Activated CD8-positive, alpha-beta T cell treated with anti-CD3 and anti-CD28 coated beads for 36 hours (primary cell): ENCODE measurements at places on chromosomes 13 and 19. TPM values are rescaled to one million over a fixed set of nuclear protein-coding genes. Genes with fewer than 3 reads are reported as not detected.

DNA sequence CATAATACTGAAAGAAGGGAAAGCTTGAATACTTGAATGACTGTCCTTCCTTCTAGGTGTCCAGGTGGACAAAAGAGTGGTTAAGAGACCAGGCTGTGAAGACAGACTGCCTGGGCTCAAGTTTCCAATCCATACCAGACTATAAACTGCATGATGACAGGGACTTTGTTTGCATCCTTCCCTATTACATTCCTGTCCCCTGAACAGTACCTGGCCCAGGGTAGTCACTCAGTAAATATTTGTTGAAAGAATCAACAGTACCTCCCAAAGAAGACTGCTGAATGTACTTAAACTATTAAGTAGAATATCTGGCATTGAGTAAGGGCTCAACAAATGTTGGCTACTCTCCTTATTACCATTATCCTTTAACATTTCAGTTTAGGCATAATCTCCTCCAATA, 29.7 kb downstream of the MIPEP start:
- DNase-seq = no peak

- no peak for DNase-seq
Measured at GRCh38 chr13:94435604-94436226, 43.8 kb downstream of the DCT start.

- DNase-seq = peak; percentile 47
Measured at GRCh38 chr13:95457294-95457693, 95.2 kb upstream of the CLDN10 start.

DNA sequence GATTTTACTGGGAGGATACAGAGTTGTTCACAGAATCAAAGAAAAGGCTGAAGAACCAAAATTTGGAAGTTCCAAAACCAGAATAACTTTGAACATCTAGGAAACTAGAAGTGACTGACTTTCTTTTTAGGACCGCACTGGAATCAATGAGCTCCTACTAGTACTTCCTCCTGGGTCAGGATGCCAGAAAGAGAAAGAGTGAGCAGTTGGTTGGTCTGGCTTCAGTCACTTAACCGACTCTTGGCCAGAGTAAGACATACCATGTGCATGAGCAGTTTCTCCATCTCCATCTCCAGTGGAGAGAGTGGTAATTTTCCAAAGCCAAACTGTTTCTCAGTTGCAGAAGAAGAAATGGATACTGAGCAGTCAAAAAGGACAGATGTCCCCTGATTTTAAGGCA, 27.1 kb upstream of the MTUS2 start:
- DNase-seq = no peak

DNA sequence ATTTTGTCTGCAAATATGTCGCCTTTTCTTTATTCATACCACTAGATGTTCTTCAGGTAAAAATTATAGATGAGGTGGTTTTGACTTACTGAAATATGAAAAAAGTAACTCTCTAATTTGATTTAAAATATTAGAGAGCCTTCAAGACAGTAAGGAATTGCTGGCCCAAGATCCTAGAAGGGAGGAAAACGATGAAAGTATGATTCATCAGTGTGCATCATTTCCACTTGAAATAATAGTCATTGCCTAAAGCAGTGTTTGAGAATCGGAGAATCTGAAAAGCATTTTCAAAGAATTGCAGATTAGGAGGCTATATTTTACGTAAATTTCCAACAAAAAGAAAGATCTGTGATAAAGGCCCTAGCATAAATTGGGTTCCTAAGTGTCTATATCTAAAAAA, 1707.9 kb upstream of the PRR20A start:
- no peak for DNase-seq

GRCh38 chr13:58994777-58995176, 1169.0 kb downstream of the DIAPH3 start:
- no peak for DNase-seq

- DNase-seq = no peak
Measured at GRCh38 chr13:111844682-111845081, 222.3 kb upstream of the SOX1 start.

GRCh38 chr19:18807861-18808331, 16.8 kb upstream of the COMP start:
- DNase-seq = no peak

GRCh38 chr13:106649495-106649894, 81.6 kb upstream of the ARGLU1 start:
- no peak for DNase-seq

DNA sequence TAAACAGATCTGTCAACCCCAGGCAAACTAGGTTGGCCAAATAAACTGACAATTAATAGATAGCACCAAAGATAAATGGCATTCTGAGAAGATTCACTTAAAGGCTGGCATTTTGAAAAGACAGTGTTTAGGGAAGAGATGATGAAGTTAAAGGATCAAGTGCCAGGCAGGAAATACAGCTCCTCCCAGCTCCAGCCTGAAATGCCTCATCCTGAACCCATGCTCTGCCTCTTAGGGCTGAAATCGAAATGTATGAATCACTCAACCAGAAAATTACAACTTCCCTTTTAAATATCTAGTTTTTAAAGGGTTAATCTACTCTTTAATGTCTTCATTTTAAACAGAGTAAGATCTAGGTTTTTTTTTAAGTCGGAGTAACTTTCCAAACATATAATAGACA, 171.2 kb upstream of the UBL3 start:
- no peak for DNase-seq

DNA sequence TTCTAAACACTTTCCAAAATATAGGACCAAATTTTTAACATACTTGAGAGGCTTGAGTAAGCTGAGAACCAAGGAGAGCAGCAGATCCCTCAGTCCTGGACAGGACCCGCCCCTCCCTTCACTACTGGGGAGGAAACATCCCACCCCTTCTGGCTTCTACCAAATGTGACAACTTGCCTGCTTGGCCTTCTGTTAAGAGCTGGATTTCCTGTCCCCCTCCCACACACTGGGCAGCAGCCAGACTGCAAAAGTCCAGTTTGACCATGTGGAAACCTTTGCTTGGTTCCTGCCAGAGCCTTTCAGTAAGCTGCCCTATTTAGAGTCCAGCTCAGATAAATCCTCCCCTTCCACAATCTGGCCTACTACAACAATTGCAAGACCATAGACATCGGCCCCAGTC, 84.3 kb downstream of the FGF14 start:
- no peak for DNase-seq

- no peak for DNase-seq
Measured at GRCh38 chr13:24687611-24688010, 7.4 kb downstream of the ATP12A start.

GRCh38 chr13:91627952-91628739, 229.7 kb downstream of the GPC5 start:
- DNase-seq = no peak

DNA sequence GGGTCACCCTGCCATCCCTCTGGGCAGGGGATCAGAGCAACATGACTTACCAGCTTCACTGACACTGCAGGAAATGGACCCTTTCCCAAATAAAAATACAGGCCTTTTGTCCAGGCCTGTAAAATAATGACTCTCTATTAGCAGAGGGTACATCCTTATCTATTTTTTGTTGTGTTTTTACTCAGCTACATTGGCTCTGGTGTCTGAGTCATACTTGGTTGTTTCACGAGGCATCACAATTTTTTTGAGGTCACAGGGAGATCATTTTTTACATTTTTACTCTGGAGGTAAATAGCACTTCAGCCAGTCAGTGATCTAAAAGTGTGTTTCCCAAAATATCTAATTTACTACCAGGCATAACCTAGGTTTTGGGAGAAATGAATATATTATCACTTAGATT, 6.9 kb upstream of the HTR2A start:
- no peak for DNase-seq

DNA sequence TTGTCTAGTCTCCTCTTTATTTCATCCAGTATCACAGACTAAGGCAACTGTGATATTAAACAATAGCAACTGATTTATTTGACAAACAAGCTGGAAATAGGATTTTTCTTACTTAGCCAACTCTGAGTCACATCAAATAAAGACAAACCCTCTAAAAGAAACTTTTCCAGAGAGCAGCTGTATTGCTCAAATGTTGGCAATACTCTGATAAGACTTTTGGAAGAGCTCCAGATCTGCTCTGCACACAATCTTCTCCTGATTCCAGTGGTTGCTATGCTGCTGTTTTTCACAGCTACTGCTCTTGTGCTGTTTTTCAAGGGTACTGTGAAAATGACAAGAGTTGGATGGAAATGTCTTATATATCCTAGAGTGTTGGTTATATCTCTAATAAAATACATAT, 1479.2 kb downstream of the SLITRK5 start:
- no peak for DNase-seq

DNA sequence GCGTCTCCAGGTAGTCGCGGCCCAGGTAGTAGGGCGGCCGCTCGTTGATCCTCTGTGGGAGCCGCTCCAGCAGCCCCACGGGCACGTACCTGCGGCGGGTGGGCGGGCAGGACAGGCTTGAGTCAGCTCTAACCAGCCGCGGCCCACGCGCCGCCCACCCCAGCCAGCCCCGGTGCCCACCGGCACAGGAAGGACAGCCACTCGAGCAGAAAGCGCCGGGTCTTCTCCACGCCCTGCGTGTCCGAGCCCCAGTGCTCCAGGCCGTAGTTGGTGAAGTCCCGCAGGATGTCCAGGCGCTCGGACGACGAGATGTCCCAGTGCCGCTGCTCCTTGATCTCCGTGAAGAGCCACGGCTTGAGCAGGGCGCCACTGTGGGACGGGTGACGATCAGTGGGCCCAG, 877 bp upstream of the PRR22 start:
- DNase-seq = no peak

- DNase-seq = no peak
Measured at GRCh38 chr13:113043001-113043630, 62.5 kb upstream of the F7 start.

DNA sequence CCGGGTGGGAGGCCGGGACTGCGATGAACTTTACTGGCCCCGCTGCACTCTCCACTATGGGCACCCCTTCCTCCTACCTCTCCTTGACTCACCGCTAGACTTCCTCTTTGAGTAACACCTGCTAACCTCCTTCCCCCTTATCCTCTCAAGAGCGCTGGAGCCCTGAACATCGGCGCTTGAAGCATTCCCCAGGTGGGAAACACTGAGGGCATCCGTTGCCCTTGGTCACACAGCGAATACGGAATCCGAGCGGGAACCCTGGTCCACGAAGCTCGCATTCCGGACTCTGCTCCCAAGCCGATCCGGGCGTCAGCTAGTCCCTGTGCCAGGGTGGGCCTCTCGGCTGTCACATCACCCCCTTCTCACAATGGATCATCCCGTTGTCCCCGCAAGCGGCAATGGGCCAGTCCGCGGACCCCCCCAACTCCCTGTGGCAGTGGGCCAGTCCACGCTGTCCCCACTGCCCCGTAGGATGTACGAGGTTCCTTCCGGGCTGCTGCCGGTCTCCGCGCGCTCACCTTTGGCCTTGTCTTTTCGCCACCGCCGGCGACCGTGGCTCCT, 4.2 kb downstream of the LIPE start:
- DNase-seq = peak; percentile 62

DNA sequence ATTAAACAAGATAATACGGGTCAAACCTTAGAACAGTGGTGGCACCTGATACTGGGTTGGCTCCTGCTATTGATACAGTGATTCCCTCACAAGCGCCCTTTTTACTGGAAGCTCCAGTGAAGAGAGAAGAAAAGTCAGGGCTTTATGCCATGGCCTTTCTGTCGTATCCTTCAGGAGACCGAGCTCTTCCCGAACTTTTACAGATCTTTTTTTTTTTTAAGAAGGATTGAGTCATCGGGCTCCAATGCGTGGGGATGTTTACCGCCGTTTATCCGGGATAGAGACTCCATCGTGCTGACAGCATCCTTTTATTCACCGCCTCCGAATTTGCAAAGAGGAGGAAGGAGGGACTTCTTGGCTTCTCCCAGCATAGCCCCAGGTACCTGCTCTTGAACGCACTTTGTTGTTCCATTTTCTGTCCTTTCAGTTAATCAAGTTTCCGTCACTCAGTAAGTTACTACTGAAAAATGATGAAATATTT, 574 bp downstream of the ZNF227 start:
- no peak for DNase-seq

- peak; percentile 62 for DNase-seq
Measured at GRCh38 chr19:46076951-46077814, 36.4 kb upstream of the IGFL4 start.

- peak; percentile 46 for DNase-seq
Measured at GRCh38 chr13:52846567-52847321, 1.7 kb downstream of the PCDH8 start.

DNA sequence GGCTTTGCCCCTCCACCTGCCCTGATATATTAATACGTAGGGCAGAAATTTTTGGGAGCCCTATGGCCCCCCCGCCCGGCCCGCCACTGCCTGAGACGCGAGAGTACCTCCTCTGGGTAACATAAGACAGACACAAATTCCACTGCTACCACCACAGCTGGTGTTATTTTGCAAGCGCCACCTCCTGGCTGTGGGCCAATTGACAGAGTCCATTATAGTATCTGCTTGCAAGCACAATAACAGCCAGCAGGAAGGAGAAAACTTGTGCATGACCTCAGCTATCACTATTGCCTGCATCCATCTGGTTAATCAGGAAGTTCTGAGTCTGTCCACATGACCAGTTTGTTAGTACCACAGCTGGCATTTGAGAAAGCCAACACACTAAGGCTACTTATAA, 25.3 kb upstream of the OR10H2 start:
- peak; percentile 57 for DNase-seq

- no peak for DNase-seq
Measured at GRCh38 chr19:37079238-37079637, 1.0 kb downstream of the ZNF420 start.

GRCh38 chr13:45464141-45464686, 525 bp upstream of the COG3 start:
- DNase-seq = no peak

DNA sequence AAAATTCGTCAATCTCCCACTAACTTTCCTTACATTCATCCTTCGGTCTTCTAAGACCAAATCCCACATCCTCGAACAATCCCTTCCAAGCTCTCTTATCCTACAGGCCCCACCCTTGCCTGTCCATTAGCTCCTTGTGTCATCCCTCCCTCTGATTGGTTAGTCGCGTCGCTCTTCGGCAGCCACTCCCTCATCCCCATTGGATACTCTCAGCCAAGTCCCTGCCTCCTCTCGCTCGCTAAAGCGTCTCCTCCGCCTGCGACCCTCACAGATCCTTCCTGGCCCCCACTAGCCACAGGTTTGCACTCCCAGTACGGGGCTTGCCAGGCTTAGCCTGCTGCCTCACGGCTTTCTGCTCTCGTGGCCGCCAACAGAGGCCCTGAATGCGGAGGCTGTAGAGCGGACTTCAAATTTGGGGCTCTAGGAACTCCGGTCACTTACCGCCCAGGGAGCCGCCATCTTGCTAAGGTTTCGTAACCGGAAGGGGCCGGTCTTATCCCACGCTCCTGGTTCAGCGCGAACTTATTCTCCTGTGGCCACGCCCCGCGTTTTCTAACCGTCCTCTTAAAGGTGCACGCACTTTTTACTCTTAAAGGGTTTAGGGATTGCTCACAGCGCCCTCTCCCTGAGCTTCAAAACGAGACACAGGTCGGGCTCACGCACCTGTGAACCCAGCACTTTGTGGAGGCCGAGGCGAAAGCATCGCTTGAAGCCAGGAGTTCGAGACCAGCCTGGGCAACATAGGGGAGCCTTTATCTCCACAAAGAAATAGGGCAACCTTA, at the start of gene DMAC2:
DMAC2 (minus strand) TSS at position 472 of the 782 bp plus-strand sequence; CDS start at position 459, 13 bp downstream.
- DNase-seq = peak; percentile 100

GRCh38 chr13:55577082-55577846, 1563.5 kb upstream of the PRR20A start:
- no peak for DNase-seq

Gene CGB3
- total RNA-seq = not detected

Gene COL5A3
- 2.8 TPM for total RNA-seq

Gene ELSPBP1
- total RNA-seq = not detected

Gene CHMP2A
- total RNA-seq = 90.0 TPM

Gene PCDH20
- not detected for total RNA-seq

Gene KCNC3
- total RNA-seq = 0.77 TPM

Gene PNMA8A
- total RNA-seq = not detected

Gene ZNF66
- 9.3 TPM for total RNA-seq

Gene SHISA7
- total RNA-seq = not detected

Gene TYROBP
- total RNA-seq = 0.81 TPM

Gene TNFAIP8L1
- total RNA-seq = 13.5 TPM
